ENCODE measurements at places on chromosomes 12 and 14.

GRCh38 chr12:119156401-119157044 is 22.2 kb upstream of the HSPB8 start:
- no peak for DNase-seq

GRCh38 chr14:104034976-104035699 is 50.4 kb upstream of the ASPG start:
- no peak for DNase-seq

DNA sequence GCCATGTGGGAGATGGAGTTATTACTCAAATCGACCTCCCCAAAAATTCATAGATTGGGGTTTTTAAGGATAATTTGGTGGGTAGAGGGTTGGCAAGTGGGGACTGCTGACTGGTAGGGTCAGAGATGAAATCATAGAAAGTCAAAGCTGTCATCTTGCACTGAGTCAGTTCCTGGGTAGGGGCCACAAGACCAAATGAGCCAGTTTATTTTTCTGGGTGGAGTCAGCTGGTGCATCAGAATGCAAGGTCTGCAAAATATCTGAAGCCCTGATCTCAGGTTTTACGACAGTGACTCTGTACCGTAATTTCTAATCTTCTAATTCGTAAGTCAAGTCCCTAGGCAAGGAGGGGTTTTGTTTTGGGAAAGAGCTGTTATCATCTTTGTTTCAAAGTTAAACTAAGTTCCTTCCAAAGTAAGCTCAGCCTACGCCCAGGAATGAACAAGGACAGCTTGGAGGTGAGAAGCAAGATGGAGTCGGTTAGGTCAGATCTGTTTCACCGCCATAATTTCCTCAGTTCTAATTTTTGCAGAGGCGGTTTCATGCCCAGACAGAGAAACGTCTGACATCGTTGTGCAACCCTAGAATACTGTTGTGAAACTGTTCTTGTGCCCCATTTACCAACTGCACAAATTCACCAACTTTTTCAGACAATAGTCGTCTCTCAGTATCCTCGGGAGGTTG is 104.5 kb upstream of the SFSWAP start:
- DNase-seq, result no peak

- DNase-seq, result no peak
Measured at GRCh38 chr14:73742520-73743238, 28.5 kb upstream of the PNMA1 start.

GRCh38 chr14:43406931-43407330 is 1100.2 kb downstream of the FSCB start:
- DNase-seq, result no peak

DNA sequence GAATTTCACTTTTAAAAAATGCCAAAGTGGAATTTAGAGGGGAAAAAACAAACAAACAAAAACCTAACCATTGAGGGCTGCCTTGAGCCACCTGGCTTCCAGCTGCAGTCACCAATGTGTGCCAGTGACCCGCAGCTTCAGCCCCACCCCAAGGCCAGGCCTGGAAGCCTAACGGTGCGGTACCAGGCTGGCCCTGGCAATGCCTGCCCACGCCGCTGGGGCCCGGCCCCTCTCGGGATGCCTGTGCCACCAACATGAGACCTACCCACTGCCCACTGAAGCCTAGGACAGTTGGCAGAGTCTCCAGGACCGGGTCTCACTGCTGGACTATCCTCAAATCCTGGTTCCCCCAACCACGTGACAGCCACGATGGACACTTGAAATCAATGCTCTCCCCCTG is 96.6 kb downstream of the NCOR2 start:
- no peak for DNase-seq

- DNase-seq, result no peak
Measured at GRCh38 chr12:21843795-21844194, 69.3 kb upstream of the KCNJ8 start.

- no peak for DNase-seq
Measured at GRCh38 chr14:62322216-62322615, 560.0 kb downstream of the SNAPC1 start.

- DNase-seq, result no peak
Measured at GRCh38 chr12:124867401-124867930, 3.8 kb upstream of the SCARB1 start.

GRCh38 chr14:91330096-91330696 is 85.7 kb upstream of the GPR68 start:
- DNase-seq, result no peak

DNA sequence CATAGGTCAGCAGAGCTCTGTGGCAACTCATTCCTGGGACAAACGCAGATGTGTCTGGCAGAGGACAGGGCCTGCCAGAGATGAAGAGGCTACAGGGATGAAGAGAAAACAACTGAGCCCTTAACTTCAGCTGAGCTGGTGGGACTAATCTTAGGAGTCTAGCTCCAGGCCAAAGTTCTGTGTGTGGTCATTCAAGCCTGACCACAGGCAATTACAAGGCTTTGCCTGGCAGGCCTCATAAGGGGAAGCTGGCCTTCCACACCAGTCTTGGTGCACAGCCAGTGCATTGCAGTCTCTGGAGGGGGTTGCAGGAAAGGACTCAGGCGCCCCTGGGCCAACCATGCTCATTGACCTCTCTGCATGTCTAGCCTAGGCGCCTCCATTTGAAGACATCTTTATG is 127.6 kb upstream of the DAAM1 start:
- no peak for DNase-seq

GRCh38 chr14:102917469-102918211 is 4.8 kb upstream of the AMN start:
- peak; percentile 33 for DNase-seq

- DNase-seq, result no peak
Measured at GRCh38 chr12:51678086-51678724, 87.2 kb downstream of the SCN8A start.
